Frontal cortex (tissue), 4 donors: ENCODE measurements at places on chromosomes 4 and X. TPM values are rescaled to one million over a fixed set of nuclear protein-coding genes. Genes with fewer than 3 reads are reported as not detected.

UGT2B17 gene
- total RNA-seq = not detected

NUDT11 gene
- 115 TPM for total RNA-seq

MAGEA1 gene
- total RNA-seq = not detected

GABRQ gene
- total RNA-seq = 0.82 TPM

PNMA5 gene
- 2.4 TPM for total RNA-seq

AR gene
- total RNA-seq = 0.41 TPM

GPR143 gene
- 0.82 TPM for total RNA-seq

ADH1A gene
- total RNA-seq = not detected

MAGEA3 gene
- not detected for total RNA-seq
